ENCODE measurements at places on chromosomes 12 and 14. TPM values are rescaled to one million over a fixed set of nuclear protein-coding genes. Genes with fewer than 3 reads are reported as not detected.

FZD10 gene
- total RNA-seq = 1.1 TPM

RERG gene
- total RNA-seq = not detected

YLPM1 gene
- total RNA-seq = 34.6 TPM

PMCH gene
- not detected for total RNA-seq

SMIM10L1 gene
- total RNA-seq = 5.7 TPM

IL22 gene
- not detected for total RNA-seq

FAM222A gene
- total RNA-seq = under 0.01 TPM

A2M gene
- total RNA-seq = 1.2 TPM

Measured in subcutaneous preadipocyte (primary cell).